ENCODE measurements at places on chromosomes 7 and 10. TPM values are rescaled to one million over a fixed set of nuclear protein-coding genes. Genes with fewer than 3 reads are reported as not detected.

GRCh38 chr10:80274396-80275134 lies 14.9 kb downstream of the MAT1A start:
- no peaks in the 10 kb centered on the region for H3K36me3 ChIP-seq
- no peak for DNase-seq
- no peak overlapping the region for H3K27ac ChIP-seq

DNA sequence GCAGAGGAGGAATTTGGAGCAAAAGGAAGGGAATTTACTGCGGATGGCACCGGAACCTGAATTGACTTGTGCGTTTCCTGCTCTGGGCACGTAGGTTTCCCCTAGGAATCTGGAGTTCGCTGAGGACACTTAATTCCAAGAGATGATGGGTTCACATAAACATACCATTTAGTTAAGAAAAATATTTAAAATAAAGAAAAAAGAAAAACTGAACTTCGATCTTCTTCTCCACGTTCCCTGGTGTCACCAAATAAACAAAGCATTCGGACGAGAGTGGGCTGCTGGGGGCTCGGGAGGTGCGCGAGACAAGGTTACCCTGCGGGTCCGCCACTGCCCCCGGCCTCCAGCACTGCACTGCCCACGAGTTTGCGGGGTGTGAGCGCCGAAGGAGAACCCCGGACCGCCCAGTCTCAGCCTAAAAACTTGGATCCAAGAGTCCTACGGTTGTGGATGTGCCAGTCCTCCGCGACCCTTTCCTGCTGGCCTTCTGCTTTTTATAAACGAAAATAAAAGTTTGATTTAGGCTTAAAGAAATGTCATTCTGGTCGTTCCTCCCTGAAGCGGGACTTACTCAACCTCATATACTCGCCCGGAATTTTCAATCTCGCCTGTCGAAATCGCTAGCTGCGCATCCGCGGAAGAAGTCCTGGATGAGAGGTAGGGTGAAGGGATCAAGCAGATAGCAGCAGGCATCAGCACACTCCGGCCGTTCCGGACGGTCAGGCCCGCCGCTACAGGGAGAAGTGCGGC lies 30.3 kb downstream of the SKIDA1 start:
- no peak for DNase-seq
- peaks cover 21% of the 10 kb centered on the region for H3K27me3 ChIP-seq
- H3K36me3 ChIP-seq = no peaks in the 10 kb centered on the region
- peaks cover 28% of the 10 kb centered on the region for H3K4me1 ChIP-seq
- peak overlapping the region; percentile 72 for H3K4me3 ChIP-seq
- peak overlapping the region; percentile 47 for H3K27ac ChIP-seq

GRCh38 chr10:98326621-98327027 lies 58.6 kb upstream of the LOXL4 start:
- DNase-seq = no peak
- no peaks in the 10 kb centered on the region for H3K36me3 ChIP-seq

DNA sequence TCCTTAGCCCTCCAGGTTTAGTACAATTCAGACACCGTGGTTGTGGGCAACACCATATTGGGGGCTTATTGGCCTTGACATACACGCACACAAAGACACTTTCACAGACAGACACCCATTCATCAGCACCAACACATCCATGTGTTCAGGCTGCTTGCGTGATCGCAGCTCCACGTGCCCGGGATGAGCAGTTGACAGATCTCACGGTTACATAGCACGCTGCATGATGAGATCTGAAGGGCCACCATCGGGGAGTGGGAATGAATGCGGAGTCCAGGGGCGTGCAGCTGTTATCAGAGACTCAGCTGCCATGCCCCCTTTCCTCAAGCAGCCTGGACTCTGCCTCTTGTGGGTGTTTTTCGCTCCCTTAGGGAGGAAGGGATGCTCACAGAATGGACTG lies 285.2 kb downstream of the USP6NL start:
- DNase-seq = no peak
- peaks cover 18% of the 10 kb centered on the region for H3K4me1 ChIP-seq
- H3K27me3 ChIP-seq = no peaks in the 10 kb centered on the region
- H3K36me3 ChIP-seq = peaks cover 92% of the 10 kb centered on the region
- H3K27ac ChIP-seq = no peak overlapping the region

DNA sequence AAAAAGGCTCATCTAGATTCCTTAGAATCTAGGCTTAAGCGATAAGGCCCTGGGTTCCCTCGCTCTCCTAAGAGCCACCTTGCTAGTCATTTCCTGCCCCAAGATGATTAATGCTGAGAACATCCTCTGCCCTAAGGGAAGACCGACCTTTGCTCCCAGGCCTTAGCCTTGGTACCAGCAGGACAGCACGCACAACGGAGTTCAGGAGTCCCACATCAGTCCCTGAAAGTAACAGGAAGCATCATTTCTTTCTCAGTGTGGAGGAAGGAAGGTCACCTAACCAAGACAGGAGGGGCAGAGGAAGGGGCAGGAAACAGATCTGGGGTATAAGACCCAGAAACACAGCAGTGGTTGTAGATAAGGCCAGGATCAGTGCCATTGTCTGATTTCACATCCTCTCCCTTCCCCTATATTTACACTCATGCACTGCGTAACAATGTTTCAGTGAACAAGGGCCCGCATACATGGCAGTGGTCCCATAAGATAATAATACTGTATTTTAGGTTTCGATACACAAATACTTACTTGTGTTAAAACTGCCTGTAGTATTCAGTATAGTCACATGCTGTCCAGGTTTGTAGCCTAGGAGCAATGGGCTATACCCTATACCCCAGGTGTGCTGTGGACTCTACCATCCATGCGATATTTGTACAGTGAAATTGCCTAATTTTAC lies 8.1 kb upstream of the FAM107B start:
- H3K27me3 ChIP-seq = no peaks in the 10 kb centered on the region
- no peak overlapping the region for H3K4me3 ChIP-seq
- no peak overlapping the region for H3K27ac ChIP-seq
- no peaks in the 10 kb centered on the region for H3K36me3 ChIP-seq
- H3K4me1 ChIP-seq = peaks cover 10% of the 10 kb centered on the region
- no peak for DNase-seq

DNA sequence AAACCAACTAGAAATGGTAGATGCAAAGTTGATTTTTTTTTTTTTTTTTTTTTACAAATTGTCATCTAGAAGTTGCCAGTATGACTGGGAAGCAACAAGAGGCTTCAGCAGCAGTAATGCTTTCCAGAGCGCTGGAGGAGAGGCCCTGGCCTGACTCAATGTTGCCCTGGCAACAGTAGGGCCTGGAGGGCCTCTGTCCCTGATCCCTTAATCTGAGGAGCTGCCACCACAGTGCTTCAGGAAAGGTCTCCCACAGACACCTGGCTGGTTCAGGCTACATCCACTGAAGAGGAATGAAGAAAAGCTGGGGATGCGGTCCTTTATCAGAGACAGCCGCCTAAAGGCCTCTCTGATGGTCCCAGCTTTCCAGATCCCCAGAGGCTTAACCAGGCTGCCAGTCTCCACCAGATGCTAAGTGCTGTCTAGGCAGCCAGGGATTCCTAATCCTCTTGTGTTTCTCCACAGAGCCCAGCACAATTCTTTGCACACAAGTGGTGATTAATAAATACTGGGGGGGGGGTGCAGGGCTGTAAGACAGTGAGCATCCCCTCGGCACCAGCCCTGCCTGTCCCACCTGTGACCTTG lies 33.7 kb downstream of the ZNF777 start:
- no peak overlapping the region for H3K27ac ChIP-seq
- H3K36me3 ChIP-seq = peaks cover 6% of the 10 kb centered on the region

GRCh38 chr7:43513251-43513650 lies 69.7 kb upstream of the STK17A start:
- H3K36me3 ChIP-seq = no peaks in the 10 kb centered on the region
- no peaks in the 10 kb centered on the region for H3K4me1 ChIP-seq
- no peak for DNase-seq

DNA sequence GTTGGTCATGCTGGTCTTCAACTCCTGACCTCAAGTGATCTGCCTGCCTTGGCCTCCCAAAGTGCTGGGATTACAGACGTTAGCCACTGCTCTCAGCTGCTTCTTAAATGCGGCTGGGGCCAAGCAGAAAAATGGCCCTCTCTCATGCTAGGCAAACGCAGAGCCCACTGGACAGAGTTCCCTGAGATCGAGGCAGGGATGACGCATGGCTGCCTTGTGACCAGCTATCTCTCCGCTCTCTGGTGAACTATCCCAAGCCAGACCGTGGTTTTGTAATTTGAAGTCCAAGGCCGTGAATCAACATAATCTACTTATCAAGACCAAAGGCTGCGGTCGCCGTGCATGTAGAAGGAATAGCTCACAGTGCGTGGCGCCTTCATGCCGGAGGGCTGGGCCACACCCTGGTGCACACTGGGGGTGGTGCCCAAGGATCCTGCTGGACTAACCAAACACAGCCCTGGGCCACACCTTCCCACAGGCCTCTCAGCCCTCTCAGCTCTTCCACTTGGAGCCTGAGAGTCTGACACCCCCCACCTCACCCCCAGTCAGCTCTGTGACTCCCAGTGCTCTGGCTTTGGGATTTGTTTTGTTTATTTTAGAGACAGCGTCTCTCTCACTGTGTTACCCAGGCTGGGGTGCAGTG lies 88.1 kb upstream of the CUX1 start:
- peak overlapping the region; percentile 65 for H3K27ac ChIP-seq
- DNase-seq = peak; percentile 83
- H3K36me3 ChIP-seq = no peaks in the 10 kb centered on the region
- no peaks in the 10 kb centered on the region for H3K27me3 ChIP-seq
- no peak overlapping the region for H3K4me3 ChIP-seq
- H3K4me1 ChIP-seq = peaks cover 10% of the 10 kb centered on the region

DNA sequence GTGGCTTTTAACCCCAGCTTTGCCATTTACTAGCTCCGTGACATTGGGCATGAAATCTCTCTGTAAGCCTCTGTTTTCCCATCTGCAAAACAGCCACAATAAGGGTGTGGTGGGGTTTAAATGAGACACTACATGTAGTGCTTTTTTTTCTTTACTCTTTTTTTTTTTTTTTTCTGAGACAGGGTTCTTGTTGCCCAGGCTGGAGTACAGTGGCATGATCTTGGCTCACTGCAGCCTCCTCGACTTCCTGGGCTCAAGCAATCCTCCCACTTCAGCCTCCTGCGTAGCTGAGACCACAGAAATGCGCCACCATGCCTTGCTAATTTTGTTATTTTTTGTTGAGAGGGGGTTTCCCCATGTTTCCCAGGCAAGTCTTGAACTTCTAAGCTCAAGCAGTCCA lies 8.3 kb upstream of the DENND10 start:
- no peaks in the 10 kb centered on the region for H3K27me3 ChIP-seq
- no peak overlapping the region for H3K4me3 ChIP-seq
- no peaks in the 10 kb centered on the region for H3K4me1 ChIP-seq
- no peaks in the 10 kb centered on the region for H3K36me3 ChIP-seq

- H3K4me3 ChIP-seq = peak overlapping the region; percentile 72
- H3K4me1 ChIP-seq = peaks cover 15% of the 10 kb centered on the region
- peak; percentile 77 for DNase-seq
- H3K36me3 ChIP-seq = no peaks in the 10 kb centered on the region
- H3K27ac ChIP-seq = peak overlapping the region; percentile 83
Observed at GRCh38 chr10:34814223-34814912, 728 bp downstream of the PARD3 start.

DNA sequence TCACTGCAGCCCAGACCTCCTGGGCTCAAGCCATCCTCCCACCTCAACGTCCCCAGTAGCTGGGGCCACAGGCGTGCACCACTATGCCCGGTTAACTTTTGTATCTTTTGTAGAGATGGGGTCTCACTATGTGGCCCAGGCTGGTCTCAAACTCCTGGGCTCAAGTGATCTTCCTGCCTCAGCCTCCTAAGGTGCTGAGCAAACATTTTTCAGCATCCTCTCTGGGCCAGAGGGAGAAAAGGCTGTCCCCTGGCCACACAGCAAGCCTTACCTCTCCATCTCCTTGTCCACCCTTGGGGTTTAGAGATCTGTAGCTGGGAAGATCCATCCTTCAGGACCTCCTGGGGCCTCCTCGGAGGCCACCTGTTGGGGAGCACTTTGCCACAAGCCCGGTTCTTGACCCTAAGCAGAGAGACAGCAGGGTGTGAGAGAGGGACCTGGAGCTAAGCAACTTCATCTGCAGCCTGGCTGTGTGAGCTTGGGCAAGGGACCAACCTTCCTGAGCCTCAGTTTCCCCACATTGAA lies 85.8 kb downstream of the MYL10 start:
- no peak overlapping the region for H3K27ac ChIP-seq
- H3K4me3 ChIP-seq = no peak overlapping the region
- H3K4me1 ChIP-seq = no peaks in the 10 kb centered on the region

DNA sequence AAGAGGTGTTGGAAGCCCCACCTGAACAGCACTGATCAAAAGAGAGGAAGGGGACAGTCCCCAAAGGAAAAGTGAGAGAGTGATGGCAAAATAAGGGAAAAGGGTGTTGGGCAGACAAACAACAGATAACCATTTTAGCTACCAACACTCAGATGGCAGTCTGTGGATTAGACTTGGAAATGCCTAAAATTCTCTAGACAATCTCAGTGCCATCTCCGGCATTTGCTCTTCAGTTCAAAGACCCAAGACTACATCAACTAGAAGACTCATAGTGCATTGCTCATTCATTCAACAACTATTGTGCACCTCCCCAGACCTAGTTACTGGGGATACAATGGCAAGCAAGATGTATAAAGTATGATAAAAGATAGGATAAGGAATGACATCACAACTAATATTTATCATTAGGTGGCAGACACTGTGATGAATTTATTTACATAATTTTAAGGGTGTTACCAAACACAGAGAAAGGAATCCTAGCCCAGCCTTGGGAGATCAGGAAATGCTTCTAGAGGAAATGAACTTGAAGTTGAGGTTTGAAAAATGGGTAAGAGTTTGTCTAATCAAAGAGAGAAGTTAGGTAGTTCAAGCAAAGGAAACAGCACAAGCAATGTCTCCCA lies 109.3 kb upstream of the ARID5B start:
- no peaks in the 10 kb centered on the region for H3K4me1 ChIP-seq
- no peaks in the 10 kb centered on the region for H3K27me3 ChIP-seq
- DNase-seq = no peak
- H3K27ac ChIP-seq = no peak overlapping the region
- no peaks in the 10 kb centered on the region for H3K36me3 ChIP-seq
- H3K4me3 ChIP-seq = no peak overlapping the region

DNA sequence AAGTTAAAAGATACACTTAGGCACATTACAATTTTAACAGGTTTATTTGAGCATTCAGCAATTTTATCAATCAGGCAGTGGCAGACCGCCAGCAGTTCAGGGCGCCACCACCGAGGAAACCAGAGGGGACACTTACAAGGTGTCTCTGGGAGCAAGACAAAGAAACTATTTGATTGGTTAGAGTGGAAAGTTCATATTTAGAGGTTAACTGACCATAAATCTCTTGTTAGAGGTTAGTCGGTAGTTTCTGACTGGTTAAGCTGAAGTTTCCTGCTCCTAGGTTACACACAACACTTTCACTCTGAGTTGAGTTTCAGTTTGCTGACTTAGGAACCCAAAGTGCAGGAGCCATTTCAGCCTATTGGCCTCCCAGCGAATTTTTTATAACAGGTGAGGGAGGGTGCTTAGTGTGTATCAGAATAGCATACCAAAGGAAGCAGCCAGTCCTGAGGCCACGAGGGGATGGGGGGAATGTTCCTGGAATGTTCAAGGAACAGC lies 10.8 kb upstream of the PVRIG start:
- no peak overlapping the region for H3K27ac ChIP-seq
- no peaks in the 10 kb centered on the region for H3K27me3 ChIP-seq
- H3K4me1 ChIP-seq = no peaks in the 10 kb centered on the region
- no peak for DNase-seq
- H3K4me3 ChIP-seq = no peak overlapping the region

MYPN gene
- total RNA-seq = not detected

ARHGAP12 gene
- total RNA-seq = 27.2 TPM

HOXA6 gene
- 6.5 TPM for total RNA-seq

VIPR2 gene
- total RNA-seq = 4.5 TPM

OR2A1 gene
- not detected for total RNA-seq

RFC2 gene
- total RNA-seq = 16.3 TPM

ZSWIM8 gene
- total RNA-seq = 117 TPM

PDZD7 gene
- 1.6 TPM for total RNA-seq

ANLN gene
- 3.3 TPM for total RNA-seq

Data from upper lobe of right lung (tissue), 1 donor.